ENCODE measurements at places on chromosomes 6 and 20.

DNA sequence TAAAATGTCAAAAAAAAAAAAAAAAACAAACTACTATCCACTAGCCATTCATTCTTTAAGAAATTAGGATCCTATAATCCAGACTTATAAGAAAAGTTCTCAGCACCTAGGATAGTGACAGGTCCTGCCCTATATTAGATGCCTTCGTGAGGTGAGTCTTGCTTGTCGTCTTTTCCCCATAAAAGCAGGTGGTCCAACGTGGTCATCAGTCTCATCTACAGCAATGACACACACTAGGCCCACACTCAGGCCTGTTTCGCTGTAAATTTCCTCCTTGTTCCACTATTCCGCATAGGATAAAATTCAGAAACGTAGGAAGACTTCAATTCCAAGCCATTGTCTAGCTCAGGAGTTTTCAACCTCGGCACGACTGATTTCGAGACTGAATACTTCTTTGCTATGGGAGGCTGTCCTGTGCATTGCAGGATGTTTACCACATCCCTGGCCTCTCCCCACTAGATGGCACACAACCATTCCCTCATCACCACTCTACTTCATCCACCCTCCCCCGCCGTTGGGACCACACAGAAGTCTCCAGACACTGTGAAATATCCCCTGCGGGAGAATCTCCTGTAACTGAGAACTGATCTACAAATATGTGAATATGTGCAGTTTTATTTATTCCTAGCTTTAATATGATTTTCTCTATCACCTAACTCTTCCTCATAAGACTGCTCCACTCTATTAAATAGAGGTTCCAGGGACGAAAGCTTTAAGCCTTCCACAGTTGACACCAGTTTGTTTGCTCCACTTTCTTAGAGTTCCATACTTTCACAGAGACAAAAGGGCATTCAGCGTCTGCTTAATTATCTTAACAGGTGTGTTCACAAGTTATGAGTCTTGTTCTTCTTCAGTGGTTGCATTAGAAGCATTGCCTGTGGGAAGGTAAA is 346.3 kb downstream of the BMP2 start:
- DNase-seq, result no peak

DNA sequence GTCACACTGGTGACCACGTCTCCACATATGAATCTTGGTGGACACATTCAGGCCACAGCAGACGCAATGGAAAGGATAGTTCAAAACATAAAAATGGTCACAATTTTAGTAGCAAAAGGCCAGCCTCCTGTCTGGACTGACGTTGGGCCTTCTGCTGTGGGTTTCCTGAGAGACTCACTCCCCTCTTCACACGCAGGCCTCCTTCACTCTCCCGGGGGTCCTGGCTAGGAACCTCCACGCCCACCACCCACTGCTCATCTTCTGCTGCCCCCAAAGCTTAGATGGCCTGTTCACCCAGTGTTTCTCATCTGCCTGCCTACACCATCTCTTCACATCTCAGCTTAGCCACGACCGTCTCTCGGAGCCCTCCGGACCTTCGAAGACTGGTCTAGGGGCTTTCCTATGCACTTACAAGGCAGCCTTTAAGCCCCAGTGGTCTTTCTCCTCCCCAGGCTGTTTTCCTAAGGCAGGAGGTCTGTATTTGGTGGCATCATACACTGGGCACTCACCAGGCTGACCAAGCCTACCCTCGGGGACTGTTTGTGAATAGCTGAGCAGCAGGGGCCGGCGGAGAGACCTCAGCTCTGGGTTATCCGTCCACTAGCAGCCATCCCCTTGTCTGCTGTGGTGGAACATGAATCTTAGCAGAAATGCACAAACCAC is 46.6 kb upstream of the AFDN start:
- DNase-seq, result no peak

GRCh38 chr6:100446115-100447080 is 18.3 kb downstream of the SIM1 start:
- DNase-seq, result no peak

DNA sequence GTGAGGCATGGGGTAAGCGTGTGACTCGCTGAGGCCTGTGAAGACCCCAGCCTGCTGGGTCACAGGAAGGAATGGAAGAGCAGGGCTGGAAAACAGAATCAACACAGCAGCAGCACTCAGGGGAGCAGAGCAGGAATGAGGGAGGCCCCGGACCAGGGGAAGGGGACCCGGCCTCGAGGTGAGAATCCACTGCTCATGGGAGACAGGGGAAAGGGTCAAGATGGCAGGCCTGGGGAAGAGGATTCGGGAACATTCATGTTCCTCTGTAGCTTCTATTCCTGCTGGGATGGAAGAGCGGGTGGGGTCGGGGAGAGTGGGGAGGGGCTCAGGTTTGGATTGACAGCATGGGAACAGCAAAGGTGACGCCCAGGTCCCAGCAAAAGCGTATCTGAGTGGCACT is 59.4 kb downstream of the NPEPL1 start:
- no peak for DNase-seq

GRCh38 chr6:24357336-24358218 is at the start of gene DCDC2:
TSS of gene DCDC2 (minus strand) at chr6:24358059. CDS start at chr6:24357750, 309 bp downstream.
- DNase-seq, result no peak

DNA sequence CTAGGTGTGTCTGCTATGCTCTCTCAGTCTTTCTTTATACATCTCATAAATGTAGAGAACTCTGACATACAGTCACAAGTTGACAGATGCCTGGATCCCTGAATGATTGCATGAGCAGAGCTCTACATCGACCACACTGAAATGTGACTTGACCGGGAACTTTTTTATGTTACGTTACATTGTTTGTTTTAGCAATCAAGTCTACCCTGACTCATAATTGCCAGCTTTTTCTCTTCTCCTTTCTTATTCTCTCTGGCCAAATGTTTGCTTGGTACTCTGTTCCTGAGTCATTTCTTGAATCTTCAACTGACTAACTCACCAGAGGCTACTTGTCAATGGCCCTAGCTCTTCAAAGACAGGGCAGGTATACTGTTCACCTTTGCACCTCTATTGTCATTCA is 213.6 kb upstream of the DTNBP1 start:
- DNase-seq, result no peak

- no peak for DNase-seq
These were observed 1.4 kb downstream of the MCM3 start for GRCh38 chr6:52283111-52283510.
